ENCODE measurements at places on chromosomes 1 and 21.

DNA sequence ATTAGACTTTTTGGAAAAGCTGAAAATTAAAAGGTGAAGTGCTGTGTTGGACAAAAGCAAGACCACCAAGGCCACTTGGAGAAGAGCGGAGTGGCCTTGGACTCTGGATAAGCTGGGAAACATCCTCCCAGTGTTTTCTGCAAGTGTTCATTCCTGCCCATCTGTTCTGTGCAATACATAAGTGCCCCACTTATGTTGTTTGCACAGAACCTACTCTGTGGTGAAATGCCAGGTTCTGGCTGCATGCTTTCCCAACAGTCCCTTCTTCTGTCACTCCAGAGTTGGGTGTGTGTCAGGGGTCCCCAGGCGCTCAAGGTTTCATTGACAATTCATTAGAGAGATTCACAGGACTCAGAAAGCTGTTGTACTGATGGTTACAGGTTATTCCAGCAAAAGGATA is 30.3 kb downstream of the NHLH2 start:
- no peak for DNase-seq

GRCh38 chr1:114075105-114075504 is 78.6 kb downstream of the SYT6 start:
- DNase-seq: no peak

- no peak for DNase-seq
Observed at GRCh38 chr1:32247983-32248889, 1.2 kb downstream of the FAM167B start.

DNA sequence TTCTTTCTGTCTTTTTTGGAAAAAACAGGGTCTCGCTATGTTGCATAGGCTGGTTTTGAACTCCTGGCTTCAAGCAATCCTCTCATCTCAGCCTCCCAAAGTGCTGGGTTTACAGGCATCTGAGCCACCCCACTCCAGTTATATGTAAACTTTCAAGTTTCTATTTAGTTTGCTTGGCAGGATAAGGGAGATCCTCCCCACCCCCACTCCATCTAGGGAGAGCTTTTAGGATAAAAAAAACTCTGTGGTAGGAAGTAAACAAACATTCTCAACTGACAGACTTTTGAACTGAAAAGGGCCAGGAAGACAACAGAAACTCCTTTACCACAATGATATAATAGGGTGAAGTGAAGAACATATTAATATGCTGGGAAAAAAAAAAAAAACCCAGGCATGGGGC is 41.0 kb upstream of the ZNF326 start:
- no peak for DNase-seq

- no peak for DNase-seq
Observed at GRCh38 chr21:46111193-46111571, 13.3 kb downstream of the COL6A2 start.

DNA sequence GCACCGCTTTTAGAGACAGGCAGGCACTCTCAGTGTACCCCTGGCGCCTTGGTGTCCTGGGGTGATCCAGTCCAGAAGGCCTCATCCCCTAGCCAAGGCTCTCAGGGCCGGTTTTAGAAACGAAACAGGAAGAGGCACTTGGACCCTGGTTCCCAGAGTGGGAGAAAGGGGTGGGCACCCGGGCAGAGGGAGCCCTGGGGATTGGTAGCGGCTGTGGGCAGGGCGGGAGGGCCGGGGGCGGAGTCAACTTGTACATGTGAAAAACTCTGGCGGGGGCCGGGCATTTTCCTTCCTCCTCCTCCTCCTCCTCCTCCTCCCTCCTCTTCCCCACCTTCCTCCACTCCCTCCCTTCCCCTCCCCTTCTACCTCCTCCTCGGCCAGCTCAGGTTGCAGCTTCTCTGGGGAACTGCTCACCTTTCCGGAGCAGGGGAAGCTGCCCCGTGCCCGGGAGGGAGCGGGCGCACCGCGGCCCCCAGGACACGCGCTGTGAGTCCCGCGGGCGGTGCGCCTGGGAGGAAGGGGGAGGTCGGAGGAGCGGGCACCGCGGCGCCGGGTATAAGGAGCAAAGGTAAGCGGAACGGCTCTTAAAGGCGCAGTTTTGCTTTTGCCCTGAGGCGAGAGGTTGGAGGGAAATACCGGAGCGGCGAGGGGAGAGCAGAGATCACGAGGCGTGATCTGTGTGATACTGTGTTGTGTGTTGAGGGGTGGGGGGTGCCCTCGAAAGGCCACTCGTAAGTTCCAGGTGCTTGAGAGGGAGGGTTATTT is at the start of gene CDK18:
Gene CDK18, plus strand, starts transcription at position 359 of the 765 bp plus-strand sequence. CDS start 18,499 bp downstream, outside the sequence.
- no peak for DNase-seq

DNA sequence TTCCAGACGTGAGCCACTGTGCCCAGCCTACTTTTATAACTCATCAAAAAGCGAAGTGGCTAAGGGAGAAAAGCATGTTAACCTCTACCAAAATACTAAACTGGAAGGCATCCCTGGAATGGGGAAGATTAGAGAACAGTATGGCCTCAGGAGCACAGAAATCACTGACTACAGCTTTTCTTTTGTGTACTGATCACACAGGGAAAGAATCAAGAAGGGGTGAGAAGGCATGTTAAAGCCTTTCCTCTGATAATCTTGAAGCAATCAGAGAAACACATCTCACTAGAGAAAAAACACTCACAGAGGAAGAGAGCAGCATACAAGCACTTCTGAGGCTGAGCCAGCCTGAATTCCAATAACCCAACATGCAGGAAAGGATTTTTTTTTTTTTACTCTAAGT is 10.7 kb downstream of the PCAT6 start:
- DNase-seq: no peak

DNA sequence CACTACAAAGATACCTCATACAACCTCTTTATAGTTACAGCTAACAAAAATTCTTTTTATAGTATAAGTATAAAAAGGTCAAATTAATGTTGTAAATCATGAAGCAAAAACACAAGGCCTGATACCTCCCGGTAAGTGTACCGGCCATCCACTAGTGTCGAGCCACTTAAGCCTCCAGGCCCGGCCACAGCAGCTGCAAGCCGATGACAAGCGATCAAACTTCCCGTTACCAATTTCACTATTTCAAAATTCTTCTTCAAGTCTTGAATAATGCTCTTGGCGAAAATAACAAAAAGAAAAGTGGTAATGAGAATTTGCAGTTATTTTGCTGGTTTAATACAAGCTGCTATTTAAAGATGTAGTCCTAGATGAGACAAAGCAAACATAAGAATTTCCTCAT is 67.6 kb downstream of the USP24 start:
- no peak for DNase-seq

GRCh38 chr1:30478283-30478682 is 245.1 kb downstream of the MATN1 start:
- DNase-seq: no peak

DNA sequence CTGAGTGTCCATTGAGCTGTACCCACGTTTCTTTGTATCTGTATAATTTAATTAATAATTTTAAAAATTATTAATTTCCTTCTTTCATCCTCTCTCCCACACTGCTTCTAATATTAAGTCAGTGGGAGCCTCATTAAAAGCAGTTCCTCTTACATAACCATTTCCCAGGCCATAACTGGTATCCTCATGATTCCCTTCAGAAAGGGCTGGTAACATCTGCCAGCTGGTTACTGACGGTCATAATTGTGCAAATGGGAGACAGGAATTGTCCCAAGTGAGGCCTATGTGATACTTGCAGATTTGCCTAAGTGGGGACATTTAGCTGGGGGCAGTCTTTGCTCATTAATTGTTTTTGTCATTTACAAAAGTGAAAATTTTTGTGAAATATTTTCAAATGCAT is 69.0 kb upstream of the SPAG17 start:
- DNase-seq: no peak

DNA sequence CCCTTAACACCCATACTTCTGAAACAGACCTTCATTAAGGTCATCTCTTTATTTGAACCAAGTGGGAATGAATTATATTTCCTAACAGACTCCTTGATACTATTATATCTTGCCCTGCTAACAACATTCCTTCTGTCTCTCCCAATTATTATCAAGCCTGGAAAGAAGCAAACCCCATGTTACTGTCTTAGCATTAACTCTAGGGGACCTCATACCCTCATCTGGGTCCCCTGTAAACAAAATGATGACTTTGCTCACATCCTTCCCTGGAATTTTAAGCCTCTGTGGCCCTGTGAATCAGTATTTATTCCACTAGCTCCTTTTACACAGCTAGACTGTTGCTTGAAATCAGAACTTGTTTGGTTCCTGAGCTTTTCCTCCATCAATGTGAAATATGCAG is 38.3 kb upstream of the BCL10 start:
- DNase-seq: no peak

GRCh38 chr1:167716000-167716271 is 5.8 kb upstream of the MPZL1 start:
- no peak for DNase-seq

DNA sequence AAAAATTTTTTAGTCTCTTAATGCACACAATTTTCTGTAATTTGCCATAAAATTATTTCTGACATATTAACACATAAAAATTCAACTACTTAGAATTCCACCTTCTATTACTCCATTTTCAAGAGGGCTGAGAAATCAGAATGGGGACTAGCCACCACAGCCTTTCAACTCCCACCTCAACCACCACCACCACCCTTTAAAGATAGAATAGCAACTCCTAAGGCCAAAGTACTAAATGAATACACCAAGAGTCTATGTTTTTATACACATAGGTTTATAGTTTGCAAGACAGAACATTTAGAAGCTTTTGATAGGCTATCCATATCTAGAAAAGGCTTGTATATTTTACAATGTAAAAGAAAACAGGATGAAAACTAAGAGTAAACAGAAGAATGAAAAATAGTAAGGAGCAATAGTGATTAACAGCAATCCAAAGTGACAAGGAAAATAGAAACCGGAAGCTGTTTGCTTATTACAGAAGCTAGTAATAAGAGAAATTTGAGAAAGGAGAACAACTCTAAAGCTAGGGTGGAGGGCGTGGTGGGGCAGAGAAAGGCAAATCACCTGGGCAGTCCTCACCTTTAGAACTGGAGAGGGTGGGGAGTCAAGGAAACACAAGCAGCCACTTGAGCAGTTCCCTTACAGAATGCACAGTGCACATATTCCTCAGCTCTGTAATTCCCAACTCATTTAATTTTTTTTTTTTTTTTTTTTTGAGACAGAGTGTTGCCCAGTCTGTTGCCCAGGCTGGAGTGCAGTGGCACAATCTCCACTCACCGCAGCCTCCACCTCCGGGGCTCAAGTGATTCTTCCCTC is 27.7 kb downstream of the EPS15 start:
- DNase-seq: no peak

DNA sequence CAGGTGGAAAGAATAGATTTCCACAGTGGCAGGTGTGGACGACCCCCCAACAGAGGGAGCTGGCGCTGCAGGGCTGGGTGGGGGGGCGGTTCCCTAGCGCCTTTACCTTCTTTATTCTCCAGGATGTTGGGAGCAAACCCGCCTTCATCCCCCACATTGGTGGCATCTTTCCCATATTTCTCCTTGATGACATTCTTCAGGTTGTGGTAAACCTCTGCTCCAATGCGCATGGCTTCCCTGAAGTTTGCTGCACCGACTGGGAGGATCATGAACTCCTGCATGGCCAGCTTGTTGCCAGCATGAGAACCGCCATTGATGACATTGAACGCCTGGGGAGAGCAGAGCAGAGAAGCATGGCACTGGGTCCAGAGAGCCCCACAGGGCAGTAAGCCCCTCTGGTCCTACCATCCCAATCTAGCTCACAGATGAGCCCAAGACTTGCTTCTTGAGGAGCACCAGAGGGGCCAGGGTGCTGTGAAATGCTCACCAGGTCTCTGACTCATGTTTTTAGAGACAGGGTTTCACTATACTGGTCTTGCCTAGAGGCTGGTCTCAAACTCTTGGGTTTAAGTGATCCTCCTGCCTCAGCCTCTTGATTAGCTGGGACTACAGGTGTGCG is 12.2 kb downstream of the ENO1 start:
- DNase-seq: no peak

- no peak for DNase-seq
Observed at GRCh38 chr1:227782226-227782625, 33.2 kb upstream of the PRSS38 start.

GRCh38 chr1:224623743-224624333 is 7.7 kb downstream of the CNIH3 start:
- peak; percentile 97 for DNase-seq

DNA sequence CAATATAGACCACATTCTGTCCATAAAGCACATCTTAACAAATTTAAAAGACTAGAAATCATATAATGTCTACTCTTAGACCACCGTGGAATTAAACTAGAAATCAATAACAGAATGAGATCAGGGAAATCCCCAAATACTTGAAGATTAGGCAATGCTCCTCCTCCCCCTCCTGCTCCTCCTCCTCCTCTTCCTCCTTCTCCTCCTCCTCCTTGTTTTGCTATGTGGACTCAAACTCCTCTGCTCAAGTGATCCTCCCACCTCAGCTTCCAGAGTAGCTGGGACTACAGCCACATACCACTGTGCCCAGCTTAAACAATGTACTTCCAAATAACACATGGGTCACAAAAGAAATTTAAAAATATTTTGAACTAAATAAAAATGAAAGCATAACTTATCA is 134.2 kb downstream of the GRIK3 start:
- no peak for DNase-seq

DNA sequence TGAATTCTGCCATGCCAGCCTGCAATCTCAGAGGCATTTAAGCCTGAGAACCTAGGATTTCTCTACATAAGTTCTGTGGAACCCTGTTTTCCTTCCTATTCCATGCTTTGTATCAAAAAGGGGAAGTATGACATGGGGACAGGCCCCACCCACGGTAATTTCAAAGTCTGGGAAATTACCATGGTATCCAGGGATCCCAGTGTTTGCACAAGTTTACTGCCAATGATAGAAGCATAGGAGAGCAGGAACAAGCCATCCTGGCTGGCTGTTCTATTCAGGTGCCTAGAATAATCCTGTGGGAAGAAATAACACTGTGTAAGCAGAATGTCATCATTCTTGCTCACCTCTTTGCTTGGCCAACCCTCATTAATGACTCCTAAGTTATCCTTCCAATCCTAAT is 53.8 kb upstream of the ATP1B1 start:
- no peak for DNase-seq

DNA sequence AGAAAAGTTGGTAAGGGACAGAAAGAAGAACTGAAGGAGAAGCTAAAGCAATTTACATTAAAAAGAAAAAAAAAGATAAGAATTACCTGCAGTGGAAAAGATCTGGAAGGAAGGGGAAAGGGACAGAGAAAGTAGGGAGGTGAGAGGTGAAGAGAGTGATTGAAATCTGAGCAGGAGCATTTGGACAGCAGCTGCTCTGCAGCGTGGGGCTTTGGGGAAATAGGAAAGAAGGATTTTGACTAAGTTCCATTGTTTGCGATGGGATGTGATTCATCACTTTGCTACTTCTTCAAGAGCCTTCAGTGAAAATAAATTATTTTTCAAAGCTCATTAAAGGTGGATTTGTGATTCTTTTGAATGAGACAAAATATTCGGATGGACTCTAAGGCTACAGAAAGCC is 26.1 kb upstream of the NMNAT2 start:
- DNase-seq: peak; percentile 10

GRCh38 chr1:31437433-31438037 is 24.5 kb downstream of the SERINC2 start:
- no peak for DNase-seq

DNA sequence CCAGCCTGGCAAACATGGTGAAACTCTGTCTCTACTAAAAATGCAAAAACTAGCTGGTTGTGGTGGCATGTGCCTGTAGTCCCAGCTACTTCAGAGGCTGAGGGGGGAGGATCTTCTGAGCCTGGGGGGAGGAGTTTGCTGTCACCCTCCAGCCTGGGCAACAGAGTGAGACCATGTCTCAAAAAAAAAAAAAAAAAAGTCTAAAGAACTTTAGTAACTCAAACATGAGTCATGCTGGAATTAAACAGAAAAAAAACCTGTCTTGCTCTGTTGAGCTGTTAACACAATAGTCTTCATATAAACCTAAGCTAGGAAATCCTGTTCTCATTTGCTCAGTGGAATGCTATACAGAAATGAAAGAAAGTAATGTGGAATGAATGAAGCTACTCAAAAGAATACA is 16.7 kb upstream of the DISP1 start:
- DNase-seq: no peak
